Calu3 (cell line): ENCODE measurements at places on chromosomes 6 and 20. TPM values are rescaled to one million over a fixed set of nuclear protein-coding genes. Genes with fewer than 3 reads are reported as not detected.

GRCh38 chr6:83193747-83194566, 800 bp downstream of the RWDD2A start:
- peak; percentile 58 for DNase-seq
- H3K27ac ChIP-seq = peak overlapping the region; percentile 2
- H3K36me3 ChIP-seq = peaks cover 40% of the 10 kb centered on the region
- peak overlapping the region; percentile 99 for H3K4me3 ChIP-seq
- H3K4me1 ChIP-seq = peaks cover 1% of the 10 kb centered on the region

- H3K4me1 ChIP-seq = peaks cover 69% of the 10 kb centered on the region
- no peaks in the 10 kb centered on the region for H3K27me3 ChIP-seq
- no peak for DNase-seq
- H3K27ac ChIP-seq = peak overlapping the region; percentile 81
These were observed 187.3 kb upstream of the JAG1 start for GRCh38 chr20:10861090-10861489.

The AKAP7 gene
- 6.7 and 7.7 TPM in 2 replicates for total RNA-seq

- H3K36me3 ChIP-seq = no peaks in the 10 kb centered on the region
- no peaks in the 10 kb centered on the region for H3K4me1 ChIP-seq
- H3K27ac ChIP-seq = no peak overlapping the region
- H3K4me3 ChIP-seq = no peak overlapping the region
These were observed 117.2 kb downstream of the PDSS2 start for GRCh38 chr6:107342144-107342543.

DNA sequence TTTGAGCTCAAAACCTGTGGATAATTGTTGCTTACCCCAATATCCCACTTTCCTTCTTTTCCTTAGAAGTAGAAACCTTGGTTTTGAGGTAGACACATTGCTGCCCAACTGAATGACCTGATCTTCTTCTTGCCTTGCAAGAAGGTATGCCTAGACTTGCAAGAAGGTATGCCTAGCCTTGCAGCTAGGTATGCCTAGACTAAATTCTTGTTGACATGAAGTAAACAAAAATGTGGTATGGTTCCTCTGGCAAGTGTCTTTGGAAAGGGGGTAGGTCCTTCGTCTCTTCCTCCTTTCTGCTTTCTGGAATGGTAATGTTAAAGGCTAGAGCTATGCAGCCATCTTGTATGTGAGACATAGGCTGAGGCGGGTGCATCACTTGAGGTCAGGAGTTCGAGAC, 129.2 kb downstream of the GMPR start:
- no peaks in the 10 kb centered on the region for H3K27me3 ChIP-seq
- no peak overlapping the region for H3K4me3 ChIP-seq
- no peaks in the 10 kb centered on the region for H3K4me1 ChIP-seq
- no peaks in the 10 kb centered on the region for H3K36me3 ChIP-seq

- no peaks in the 10 kb centered on the region for H3K4me1 ChIP-seq
- no peak overlapping the region for H3K4me3 ChIP-seq
- H3K27ac ChIP-seq = no peak overlapping the region
- H3K36me3 ChIP-seq = no peaks in the 10 kb centered on the region
These were observed 718.5 kb downstream of the RFPL4B start for GRCh38 chr6:113065611-113066010.

The BPI gene
- not detected in 2 replicates for total RNA-seq

The RPS18 gene
- 2,667 and 2,688 TPM in 2 replicates for total RNA-seq

- no peaks in the 10 kb centered on the region for H3K4me1 ChIP-seq
- H3K36me3 ChIP-seq = peaks cover 5% of the 10 kb centered on the region
These were observed 164.1 kb downstream of the UTRN start for GRCh38 chr6:144449218-144449617.

The CLDN20 gene
- not detected in 2 replicates for total RNA-seq

The ZNF391 gene
- 3.7 and 4.6 TPM in 2 replicates for total RNA-seq

The LY6G6D gene
- not detected in 2 replicates for total RNA-seq

DNA sequence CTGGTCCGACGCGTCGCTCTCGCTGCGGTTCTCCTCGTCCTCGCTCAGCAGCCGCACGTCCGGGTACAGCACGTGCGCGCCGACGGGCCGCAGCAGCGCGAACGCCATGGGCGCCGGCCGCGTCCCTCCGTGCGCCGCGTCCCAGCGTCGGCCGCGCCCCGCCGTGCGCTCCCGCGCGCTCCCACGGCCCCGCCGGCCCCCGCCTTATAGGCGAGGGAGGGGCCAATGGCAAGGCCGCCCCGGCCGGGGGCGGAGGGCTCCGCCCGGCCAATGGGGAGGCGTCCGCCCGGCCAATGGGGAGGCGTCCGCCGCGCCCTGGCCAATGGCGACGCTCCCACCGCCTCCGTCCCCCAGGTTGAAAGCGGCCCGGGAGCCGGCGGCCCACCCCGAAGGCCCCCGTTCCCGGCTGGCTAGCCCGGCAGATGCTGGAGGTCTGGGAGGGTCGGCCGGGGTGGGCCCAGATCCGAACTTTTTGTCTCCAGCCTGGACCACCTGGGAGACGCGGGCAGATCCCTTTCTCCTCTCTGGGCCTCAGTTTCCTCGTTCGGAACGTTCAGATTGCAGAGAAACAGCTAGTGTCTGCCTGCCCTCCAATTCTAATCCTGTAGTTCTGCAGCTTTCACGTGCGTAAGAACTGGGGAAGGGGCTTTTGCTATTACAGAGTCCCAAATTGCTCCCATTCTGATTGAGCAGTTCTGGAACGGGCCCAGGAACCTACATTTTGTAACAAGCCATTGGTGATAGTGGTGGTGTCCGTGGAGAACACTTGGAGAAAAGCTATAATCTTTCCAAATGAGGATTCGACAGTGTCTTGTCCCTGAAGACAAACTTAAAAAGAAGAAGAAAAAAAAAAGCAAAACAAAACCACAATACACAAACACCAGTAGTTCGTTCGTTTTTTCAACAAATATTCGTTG, at the start of gene TCF15:
TCF15 (minus strand) TSS at position 180 of the 917 bp plus-strand sequence; CDS start at position 108, 72 bp downstream.
- no peak for DNase-seq
- no peak within 1 kb of the TSS for H3K4me3 ChIP-seq
- peaks cover 66% of the 10 kb centered on the region for H3K27me3 ChIP-seq
- H3K4me1 ChIP-seq = no peaks in the 10 kb centered on the region
- H3K36me3 ChIP-seq = no peaks in the 10 kb centered on the region

The RIMS4 gene
- 0.40 and 0.91 TPM in 2 replicates for total RNA-seq

The LIN28B gene
- total RNA-seq = not detected in 2 replicates

GRCh38 chr6:139135578-139136545, 982 bp downstream of the HECA start:
- H3K36me3 ChIP-seq = peaks cover 19% of the 10 kb centered on the region
- DNase-seq = peak; percentile 34
- no peaks in the 10 kb centered on the region for H3K27me3 ChIP-seq
- peak overlapping the region; percentile 67 for H3K27ac ChIP-seq

- no peaks in the 10 kb centered on the region for H3K36me3 ChIP-seq
- no peak overlapping the region for H3K4me3 ChIP-seq
- H3K27ac ChIP-seq = no peak overlapping the region
- peaks cover 10% of the 10 kb centered on the region for H3K4me1 ChIP-seq
- H3K27me3 ChIP-seq = no peaks in the 10 kb centered on the region
- no peak for DNase-seq
These were observed 6.0 kb downstream of the STX11 start for GRCh38 chr6:144156338-144156737.

The HLA-DPB1 gene
- 12.0 and 18.3 TPM in 2 replicates for total RNA-seq

The FRK gene
- 21.1 and 21.2 TPM in 2 replicates for total RNA-seq

DNA sequence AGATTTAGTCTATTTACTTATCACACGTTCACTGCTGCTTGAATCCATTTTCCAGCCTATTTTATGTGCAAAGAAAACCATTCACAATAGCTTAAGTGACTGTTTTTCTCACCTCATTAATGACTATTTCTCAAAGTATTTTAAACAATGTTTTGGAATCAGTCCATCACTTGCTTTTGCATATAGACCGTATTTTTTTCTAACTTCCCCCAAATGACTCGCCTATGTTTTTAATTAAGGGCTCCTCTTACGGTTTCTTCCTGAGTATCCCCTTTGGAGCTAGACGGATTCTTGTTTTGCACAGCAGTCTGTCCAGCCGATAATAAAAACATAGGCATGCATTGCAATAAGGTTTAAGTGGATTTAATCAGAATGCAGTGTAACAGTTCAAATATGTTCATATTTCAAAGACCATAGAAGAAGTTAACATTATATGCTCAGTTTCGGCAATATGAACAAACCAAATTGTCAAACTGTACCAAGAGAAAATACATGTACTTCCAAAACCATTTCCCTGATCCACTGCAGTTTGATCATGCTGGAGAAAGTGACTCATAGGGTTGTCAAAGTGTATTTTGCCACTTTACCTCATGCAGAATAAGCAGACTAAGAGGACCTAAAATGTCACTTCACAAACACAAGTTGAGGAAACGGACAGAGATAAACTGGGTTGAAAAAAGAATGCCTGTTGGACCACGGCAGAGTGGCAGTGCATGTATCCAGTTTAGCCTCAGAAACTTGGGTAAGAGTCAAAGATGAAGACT, 66.4 kb downstream of the HMGN3 start:
- no peak for DNase-seq
- H3K4me1 ChIP-seq = peaks cover 27% of the 10 kb centered on the region
- H3K4me3 ChIP-seq = no peak overlapping the region
- H3K27ac ChIP-seq = no peak overlapping the region
- no peaks in the 10 kb centered on the region for H3K36me3 ChIP-seq

DNA sequence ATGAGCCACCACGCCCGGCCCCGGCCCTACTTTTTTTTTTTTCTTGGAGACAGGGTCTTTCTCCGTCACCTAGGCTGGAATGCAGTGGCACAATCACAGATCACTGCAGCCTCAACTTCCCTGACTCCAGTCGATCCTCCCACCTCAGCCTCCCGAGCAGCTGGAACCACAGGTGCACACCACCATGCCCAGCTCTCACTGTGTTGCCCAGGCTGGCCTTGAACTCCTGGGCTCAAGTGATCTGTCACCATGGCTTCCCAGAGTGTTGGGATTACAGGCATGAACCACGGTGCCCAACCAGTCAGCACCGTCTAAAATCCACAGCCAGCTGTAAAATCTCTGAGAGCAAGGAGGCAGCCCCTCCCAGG, 17.4 kb downstream of the SLC17A9 start:
- no peak overlapping the region for H3K27ac ChIP-seq
- peaks cover 40% of the 10 kb centered on the region for H3K27me3 ChIP-seq
- H3K4me1 ChIP-seq = peaks cover 14% of the 10 kb centered on the region
- no peak overlapping the region for H3K4me3 ChIP-seq
- peaks cover 4% of the 10 kb centered on the region for H3K36me3 ChIP-seq

- no peaks in the 10 kb centered on the region for H3K36me3 ChIP-seq
- peaks cover 57% of the 10 kb centered on the region for H3K27me3 ChIP-seq
- no peak overlapping the region for H3K4me3 ChIP-seq
- no peak overlapping the region for H3K27ac ChIP-seq
- DNase-seq = no peak
- peaks cover under 1% of the 10 kb centered on the region for H3K4me1 ChIP-seq
These were observed 82.2 kb upstream of the DUSP22 start for GRCh38 chr6:210104-210456.

The PLCB4 gene
- 9.9 and 12.9 TPM in 2 replicates for total RNA-seq

DNA sequence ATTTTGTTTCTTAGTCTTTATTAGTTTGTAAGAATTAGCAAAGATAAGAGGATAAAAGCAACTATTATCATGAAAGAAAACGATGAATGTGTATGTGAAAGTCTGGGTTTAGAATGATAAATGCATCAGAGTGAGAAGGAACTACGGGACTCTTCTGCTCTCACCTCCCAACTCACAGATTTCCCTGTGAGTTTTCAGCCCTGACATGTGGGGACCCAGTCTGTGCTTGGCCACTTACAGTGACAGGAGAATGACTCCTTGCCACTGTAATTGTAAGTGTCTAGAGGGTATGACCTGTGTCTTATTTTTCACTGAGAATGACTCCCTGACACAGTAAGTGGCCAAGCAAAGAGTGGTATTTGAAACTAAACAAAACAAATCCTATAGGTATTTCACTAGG, 2.5 kb downstream of the HLA-DPA1 start:
- no peak overlapping the region for H3K4me3 ChIP-seq
- no peak for DNase-seq
- no peaks in the 10 kb centered on the region for H3K36me3 ChIP-seq
- H3K27ac ChIP-seq = no peak overlapping the region
- no peaks in the 10 kb centered on the region for H3K4me1 ChIP-seq
- H3K27me3 ChIP-seq = peaks cover 67% of the 10 kb centered on the region

- no peaks in the 10 kb centered on the region for H3K4me1 ChIP-seq
- H3K27me3 ChIP-seq = peaks cover 17% of the 10 kb centered on the region
- DNase-seq = no peak
- no peak overlapping the region for H3K27ac ChIP-seq
These were observed 52.2 kb downstream of the EYA2 start for GRCh38 chr20:46946796-46947195.

- H3K27ac ChIP-seq = no peak overlapping the region
- peaks cover 23% of the 10 kb centered on the region for H3K4me1 ChIP-seq
- H3K4me3 ChIP-seq = no peak overlapping the region
- DNase-seq = no peak
- peaks cover 53% of the 10 kb centered on the region for H3K36me3 ChIP-seq
- H3K27me3 ChIP-seq = no peaks in the 10 kb centered on the region
These were observed 8.7 kb upstream of the TRIM39 start for GRCh38 chr6:30317913-30318589.

DNA sequence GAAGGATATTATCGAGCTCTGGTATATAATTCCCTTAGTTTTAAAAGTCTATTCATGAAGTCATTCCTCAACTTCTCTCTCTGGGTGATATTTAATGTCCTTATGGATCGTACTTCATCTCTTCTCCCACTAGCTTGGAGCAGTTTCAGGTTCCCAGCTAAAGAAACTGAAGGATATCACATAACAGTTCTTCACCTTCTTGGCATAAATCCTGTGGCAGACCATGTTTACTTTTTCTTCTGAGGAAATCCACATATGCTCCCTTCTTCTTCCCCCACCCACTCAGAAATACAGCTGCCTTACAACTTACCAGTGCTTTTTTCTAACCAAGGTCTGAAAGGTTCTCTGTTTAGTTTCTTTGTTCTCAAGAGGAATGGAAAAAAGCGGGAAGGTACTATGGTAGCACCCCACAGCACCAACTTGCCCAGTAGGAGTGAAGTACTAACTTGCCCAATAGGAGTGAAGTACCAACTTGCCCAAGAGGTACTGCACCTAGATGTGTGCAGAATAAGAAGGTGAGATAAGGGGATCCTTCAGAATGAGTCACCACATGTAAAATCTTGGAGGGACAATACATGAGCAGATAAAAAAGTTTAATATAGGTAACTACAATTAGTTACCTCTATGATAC, 53.1 kb downstream of the TSPYL4 start:
- DNase-seq = no peak
- H3K4me1 ChIP-seq = no peaks in the 10 kb centered on the region
- no peak overlapping the region for H3K27ac ChIP-seq
- H3K4me3 ChIP-seq = no peak overlapping the region
- no peaks in the 10 kb centered on the region for H3K36me3 ChIP-seq
- no peaks in the 10 kb centered on the region for H3K27me3 ChIP-seq

The SRMS gene
- total RNA-seq = not detected in 2 replicates

GRCh38 chr6:139066080-139066479, 37.5 kb downstream of the ABRACL start:
- H3K36me3 ChIP-seq = no peaks in the 10 kb centered on the region
- DNase-seq = no peak
- no peak overlapping the region for H3K4me3 ChIP-seq
- no peaks in the 10 kb centered on the region for H3K27me3 ChIP-seq
- no peaks in the 10 kb centered on the region for H3K4me1 ChIP-seq
- H3K27ac ChIP-seq = no peak overlapping the region
